ENCODE measurements at places on chromosomes 11 and 22. TPM values are rescaled to one million over a fixed set of nuclear protein-coding genes. Genes with fewer than 3 reads are reported as not detected.

SLC37A2 gene
- polyA plus RNA-seq = 2.0 TPM

OTUB1 gene
- polyA plus RNA-seq = 215 TPM

ADAMTS15 gene
- polyA plus RNA-seq = 1.3 TPM

MRGPRX3 gene
- not detected for polyA plus RNA-seq

CKAP5 gene
- polyA plus RNA-seq = 70.3 TPM

RIN1 gene
- polyA plus RNA-seq = 3.2 TPM

CASP1 gene
- polyA plus RNA-seq = 1.8 TPM

NOL12 gene
- polyA plus RNA-seq = 27.5 TPM

RBMXL2 gene
- not detected for polyA plus RNA-seq

MTA2 gene
- 111 TPM for polyA plus RNA-seq

NXPE4 gene
- not detected for polyA plus RNA-seq

SLC16A8 gene
- polyA plus RNA-seq = 1.2 TPM

PLAAT2 gene
- not detected for polyA plus RNA-seq

ACR gene
- 3.0 TPM for polyA plus RNA-seq

BRMS1 gene
- polyA plus RNA-seq = 67.0 TPM

NAALADL1 gene
- 24.0 TPM for polyA plus RNA-seq

KDELR3 gene
- polyA plus RNA-seq = 1.1 TPM

DERL3 gene
- 3.1 TPM for polyA plus RNA-seq

KCNA4 gene
- polyA plus RNA-seq = 0.27 TPM

ZNF70 gene
- polyA plus RNA-seq = 1.6 TPM

PDGFD gene
- 0.75 TPM for polyA plus RNA-seq

UPK3A gene
- polyA plus RNA-seq = 13.6 TPM

HEPHL1 gene
- polyA plus RNA-seq = not detected

VPS51 gene
- 211 TPM for polyA plus RNA-seq

RPUSD4 gene
- polyA plus RNA-seq = 15.8 TPM

OR8G5 gene
- not detected for polyA plus RNA-seq

CASTOR1 gene
- 6.8 TPM for polyA plus RNA-seq

MRGPRF gene
- polyA plus RNA-seq = 2.3 TPM

OR9G1 gene
- not detected for polyA plus RNA-seq

IL17REL gene
- polyA plus RNA-seq = not detected

CECR2 gene
- 6.8 TPM for polyA plus RNA-seq

GGTLC2 gene
- not detected for polyA plus RNA-seq

ST14 gene
- polyA plus RNA-seq = 13.7 TPM

CREB3L1 gene
- polyA plus RNA-seq = 3.3 TPM

APOL6 gene
- 1.4 TPM for polyA plus RNA-seq

NRXN2 gene
- polyA plus RNA-seq = 117 TPM

CLCF1 gene
- 0.46 TPM for polyA plus RNA-seq

H19 gene
- polyA plus RNA-seq = 11.2 TPM

TSPAN18 gene
- polyA plus RNA-seq = 3.3 TPM

TTC28 gene
- polyA plus RNA-seq = 8.2 TPM

SYT13 gene
- 82.2 TPM for polyA plus RNA-seq

C22orf31 gene
- 0.36 TPM for polyA plus RNA-seq

MSANTD4 gene
- polyA plus RNA-seq = 7.5 TPM

Data from brain (organoid and tissue), 16 donors.